Endothelial cell (in vitro differentiated cells): ENCODE measurements at places on chromosomes 16 and 17.

GRCh38 chr17:64387545-64388171 lies 3.0 kb downstream of the PECAM1 start:
- no peak for DNase-seq

DNA sequence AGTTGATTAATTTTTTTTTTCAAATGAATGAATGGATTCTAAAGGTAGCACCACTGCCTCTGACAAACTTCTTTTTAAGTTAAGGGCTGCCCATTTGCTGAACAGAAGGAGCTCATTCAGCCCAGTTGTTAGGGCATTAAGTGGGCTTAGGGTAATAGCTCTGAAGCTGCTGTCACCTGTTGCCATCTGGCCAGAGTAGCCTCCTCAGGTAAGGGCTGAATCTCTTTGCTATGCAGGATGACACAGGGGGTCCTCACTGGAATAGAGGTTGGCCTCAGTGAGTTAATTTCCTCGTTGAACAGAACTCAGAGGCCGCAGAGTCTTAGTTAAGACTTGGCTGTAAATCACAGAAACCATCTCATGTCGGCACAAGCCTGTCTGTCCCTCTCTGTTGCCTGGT lies 232.8 kb downstream of the CCDC182 start:
- no peak for DNase-seq

- no peak for DNase-seq
Measured at GRCh38 chr17:31508288-31509094, 117.0 kb downstream of the RAB11FIP4 start.

- DNase-seq, result no peak
Measured at GRCh38 chr16:55453909-55454308, 25.1 kb upstream of the MMP2 start.

- peak; percentile 44 for DNase-seq
Measured at GRCh38 chr17:67784364-67785121, 40.8 kb upstream of the BPTF start.

- peak; percentile 12 for DNase-seq
Measured at GRCh38 chr17:42618442-42619150, 9.1 kb downstream of the TUBG1 start.

DNA sequence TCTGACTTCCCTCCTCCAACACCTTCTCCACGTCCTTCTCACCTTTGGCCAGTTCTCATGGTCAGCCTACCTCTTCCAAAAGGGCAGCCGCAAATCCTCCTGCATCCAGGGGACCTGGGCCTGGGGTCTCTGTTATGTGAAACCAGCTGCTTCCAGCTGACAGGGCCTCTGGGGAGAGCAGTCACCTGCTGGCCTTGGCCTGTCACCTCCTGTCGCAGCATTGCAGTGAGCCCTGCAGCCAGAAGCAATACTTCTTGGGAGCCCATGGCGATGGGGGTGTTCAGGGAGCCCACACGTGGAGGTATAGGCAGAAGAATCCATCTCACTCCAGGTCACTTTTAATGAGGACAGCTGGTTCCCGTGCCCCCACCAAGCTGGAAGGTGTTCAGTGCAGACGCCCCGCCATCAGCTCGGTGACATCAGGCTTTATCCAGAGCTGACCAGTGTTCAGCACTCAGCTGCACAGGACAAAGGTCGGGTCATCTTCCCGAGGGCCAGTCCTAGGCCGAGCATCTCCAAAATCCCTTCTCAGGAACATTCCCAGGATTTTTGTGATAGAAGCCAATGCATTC lies 1.7 kb upstream of the SLC47A2 start:
- DNase-seq, result no peak

- DNase-seq, result no peak
Measured at GRCh38 chr17:74775409-74776043, 619 bp downstream of the NAT9 start.

- no peak for DNase-seq
Measured at GRCh38 chr17:81980122-81980521, 2.7 kb downstream of the ASPSCR1 start.

- DNase-seq, result no peak
Measured at GRCh38 chr16:46900455-46901235, 16.5 kb downstream of the GPT2 start.

- DNase-seq, result no peak
Measured at GRCh38 chr17:55427587-55427882, 5.9 kb upstream of the MMD start.

DNA sequence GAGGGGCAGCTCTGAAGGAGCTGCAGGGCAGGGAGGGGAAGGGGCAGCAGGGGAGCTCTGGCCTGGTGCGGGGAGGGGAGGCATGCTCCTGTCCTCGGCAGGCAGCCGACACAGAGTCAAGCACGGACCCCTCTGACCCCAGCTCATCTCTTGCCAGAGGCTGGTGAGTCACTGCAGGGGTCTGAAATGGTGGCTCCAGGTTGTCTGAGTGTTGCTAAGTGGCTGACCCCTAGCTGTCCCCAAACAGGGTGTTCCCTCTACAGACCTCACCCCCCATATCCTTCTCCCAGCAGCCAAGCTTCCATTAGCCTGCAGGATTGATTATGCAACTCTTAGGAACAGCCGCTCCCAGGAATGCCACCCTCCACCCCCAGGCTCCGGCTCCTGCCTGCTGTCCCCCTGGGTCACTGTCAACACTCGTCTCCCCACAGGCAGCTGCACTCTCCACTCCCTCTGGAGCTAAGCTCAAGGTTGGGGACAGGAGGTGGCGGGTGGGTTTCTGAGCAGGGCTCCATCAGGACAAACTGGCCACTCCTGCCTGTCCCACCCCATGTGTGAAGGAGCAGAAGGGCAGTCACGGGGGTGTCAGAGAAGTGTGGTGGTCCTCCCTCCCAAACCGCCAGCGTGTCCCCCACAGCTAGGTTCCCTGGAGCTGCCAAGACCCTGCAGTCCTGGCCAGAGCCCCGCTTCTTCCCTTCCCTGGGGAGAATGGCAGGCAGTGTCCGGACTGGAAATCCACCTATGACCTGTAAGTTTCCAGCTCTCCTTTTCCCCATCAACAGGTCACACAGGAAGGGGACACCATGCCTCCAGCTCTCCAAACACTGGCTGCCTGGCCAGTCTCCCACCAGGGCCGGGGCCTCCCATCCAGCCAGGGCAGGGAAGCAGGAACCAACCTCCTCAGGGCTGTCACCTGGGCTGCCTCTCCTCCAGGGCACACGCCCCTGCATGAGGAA lies 1.0 kb downstream of the MYLK3 start:
- no peak for DNase-seq

- no peak for DNase-seq
Measured at GRCh38 chr16:30659507-30660423, 1.5 kb downstream of the FBRS start.

DNA sequence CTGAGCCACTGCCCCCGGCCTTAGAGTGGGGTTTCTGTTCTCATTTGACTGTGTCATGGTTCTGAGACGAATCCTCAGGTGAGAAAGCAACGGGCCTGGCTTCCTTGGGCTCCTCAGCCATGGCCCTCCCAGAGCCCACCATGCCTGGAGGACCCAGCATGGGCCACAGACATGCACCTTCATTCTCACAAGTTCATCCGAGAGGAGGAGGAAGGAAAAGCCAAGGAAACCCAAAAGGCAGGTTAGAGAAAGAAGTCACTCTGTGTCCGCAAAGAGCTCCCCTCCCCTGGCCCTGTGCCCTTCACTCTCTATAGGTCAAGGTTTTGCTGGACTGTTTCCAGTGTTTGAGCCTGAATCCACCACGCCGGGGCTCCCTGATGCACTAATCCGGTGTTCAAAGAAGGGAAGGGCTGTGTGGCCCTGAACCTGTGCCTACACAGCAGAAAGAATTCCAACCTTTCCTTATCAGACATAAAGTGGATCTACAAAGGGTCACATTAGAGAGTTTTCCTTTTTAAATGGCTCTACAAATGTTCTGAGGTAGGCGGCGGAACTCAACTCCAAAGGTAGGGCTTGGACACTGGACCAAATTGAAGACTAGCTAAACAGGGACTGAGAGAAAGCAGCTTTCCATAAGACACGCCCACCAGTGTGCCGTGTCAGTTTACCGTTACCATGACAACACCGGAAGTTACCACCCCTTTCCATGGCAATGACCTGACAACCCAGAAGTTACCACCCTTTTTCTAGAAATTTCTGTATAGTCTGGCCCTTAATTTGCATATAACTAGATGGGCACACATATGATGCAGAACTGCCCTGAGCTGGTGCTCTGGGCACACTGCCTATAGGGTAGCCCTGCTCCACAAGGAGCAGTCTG lies 15.9 kb upstream of the PECAM1 start:
- DNase-seq, result no peak

DNA sequence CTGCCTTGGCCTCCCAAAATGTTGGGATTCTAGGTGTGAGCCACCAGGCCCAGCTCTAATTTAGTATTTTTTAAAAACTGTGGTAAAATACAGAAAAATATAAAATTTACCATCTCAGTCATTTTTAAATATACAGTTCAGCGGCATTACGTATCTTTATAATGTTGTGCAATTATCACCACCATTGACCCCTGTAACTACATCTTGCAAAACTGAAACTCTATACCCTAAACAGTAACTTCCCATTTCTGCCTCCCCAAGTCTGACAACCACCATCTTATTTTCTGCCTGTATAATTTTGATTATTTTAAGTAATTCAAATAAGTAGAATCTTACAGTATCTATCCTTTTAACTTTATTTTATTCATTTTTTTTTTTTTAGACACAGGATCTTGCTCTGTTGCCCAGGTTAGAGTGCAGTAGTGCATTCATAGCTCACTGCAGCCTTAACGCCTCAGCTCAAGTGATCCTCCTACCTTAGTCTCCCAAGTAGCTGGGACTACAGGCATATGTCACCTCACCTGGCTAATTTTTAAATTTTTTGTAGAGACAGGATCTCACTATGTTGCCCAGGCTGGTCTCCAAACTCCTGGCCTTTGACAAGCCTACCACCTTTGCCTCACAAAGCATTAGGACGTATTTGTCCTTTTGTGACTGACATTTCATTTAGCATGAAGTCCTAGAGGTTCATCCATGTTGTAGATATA lies 10.9 kb upstream of the GGA2 start:
- DNase-seq, result no peak

DNA sequence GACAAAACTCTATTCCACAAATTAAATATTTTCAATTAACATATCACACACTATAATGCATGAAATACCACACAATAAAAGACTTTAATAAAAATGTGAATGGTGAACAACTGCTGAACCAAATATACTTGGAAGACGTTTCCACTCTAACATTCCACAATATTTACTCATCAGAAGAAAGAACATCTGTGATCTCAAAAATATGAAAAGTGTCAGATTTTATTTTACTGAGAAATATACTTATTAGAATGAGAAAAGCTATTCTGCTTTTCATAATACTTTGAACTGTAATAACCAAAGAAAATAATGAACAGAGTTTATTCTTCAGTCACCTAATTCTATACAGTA lies 181.8 kb upstream of the AXIN2 start:
- DNase-seq, result no peak

- no peak for DNase-seq
Measured at GRCh38 chr17:44607836-44608690, 48.2 kb upstream of the MEIOC start.

DNA sequence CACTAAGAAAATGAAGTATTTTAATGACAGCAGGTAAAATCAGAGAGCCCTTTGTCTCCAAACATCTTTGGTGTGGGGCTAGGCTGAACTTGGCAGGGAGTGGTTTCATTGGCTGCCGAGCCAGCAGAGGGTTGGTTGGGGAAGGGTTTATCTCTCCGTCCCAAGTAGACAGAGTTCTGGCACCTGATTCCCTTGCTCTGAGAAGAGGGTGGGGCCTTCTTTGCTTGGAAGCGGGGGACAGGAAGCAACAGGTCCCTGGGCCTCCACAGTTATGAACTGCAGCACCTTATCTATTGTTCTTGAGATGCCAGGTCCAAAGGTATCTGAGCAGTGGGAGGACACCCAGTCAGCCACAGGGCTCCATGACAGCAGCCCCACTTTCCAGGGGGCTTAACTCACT lies 12.3 kb upstream of the CDH1 start:
- DNase-seq, result no peak

DNA sequence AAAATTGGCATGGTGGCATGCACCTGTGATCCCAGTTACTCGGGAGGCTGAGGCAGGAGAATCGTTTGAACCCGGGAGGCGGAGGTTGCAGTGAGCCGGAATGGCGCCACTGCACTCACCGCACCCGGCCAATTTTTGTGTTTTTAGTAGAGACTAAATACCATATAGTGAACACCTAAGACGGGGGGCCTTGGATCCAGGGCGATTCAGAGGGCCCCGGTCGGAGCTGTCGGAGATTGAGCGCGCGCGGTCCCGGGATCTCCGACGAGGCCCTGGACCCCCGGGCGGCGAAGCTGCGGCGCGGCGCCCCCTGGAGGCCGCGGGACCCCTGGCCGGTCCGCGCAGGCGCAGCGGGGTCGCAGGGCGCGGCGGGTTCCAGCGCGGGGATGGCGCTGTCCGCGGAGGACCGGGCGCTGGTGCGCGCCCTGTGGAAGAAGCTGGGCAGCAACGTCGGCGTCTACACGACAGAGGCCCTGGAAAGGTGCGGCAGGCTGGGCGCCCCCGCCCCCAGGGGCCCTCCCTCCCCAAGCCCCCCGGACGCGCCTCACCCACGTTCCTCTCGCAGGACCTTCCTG lies at the start of gene HBQ1:
HBQ1 (plus strand) TSS at position 359 of the 575 bp plus-strand sequence; CDS start at position 387, 28 bp downstream.
- peak; percentile 85 for DNase-seq

- DNase-seq, result no peak
Measured at GRCh38 chr17:34763728-34764665, 184.6 kb downstream of the TMEM132E start.

DNA sequence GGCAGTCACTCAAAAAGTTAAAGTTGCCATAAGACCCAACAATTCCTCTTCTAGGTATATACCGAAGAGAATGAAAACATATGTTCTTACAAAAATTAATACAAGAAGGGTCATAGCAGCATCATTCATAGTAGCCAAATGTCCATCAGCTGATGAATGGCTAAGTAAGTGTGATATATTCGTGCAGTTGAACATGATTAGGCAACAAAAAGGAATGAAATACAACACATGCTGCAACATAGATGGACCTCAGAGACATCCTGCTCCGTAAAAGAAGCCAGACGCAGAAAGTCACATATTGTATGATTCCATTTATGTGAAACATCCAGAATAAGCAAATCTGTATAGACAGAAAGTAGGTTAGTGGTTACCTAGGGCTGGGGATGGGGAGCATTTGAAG lies 229.4 kb upstream of the CACNG5 start:
- no peak for DNase-seq

GRCh38 chr17:41710472-41711090 lies 1.6 kb upstream of the GAST start:
- DNase-seq, result no peak

DNA sequence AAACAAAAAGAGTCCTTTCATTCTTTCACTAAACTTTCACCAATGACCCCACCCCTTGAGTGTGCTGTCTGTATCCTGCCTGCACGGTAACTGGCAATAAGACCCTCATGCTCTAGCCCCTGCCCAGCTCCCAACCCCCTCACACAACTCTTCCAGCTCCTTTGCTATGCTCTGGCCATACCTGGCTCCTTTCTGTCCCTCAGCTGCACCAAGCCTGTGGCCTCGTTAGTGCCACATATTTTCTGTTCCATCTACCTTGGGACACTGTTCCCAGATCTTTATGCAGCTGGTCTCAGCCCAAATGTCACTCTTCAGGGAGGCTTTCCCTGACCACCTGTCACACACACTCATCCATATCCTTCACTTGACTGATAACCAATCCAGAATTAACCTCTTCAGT lies 47.3 kb downstream of the C16orf82 start:
- DNase-seq, result no peak
